ENCODE measurements at places on chromosomes 1 and 21.

DNA sequence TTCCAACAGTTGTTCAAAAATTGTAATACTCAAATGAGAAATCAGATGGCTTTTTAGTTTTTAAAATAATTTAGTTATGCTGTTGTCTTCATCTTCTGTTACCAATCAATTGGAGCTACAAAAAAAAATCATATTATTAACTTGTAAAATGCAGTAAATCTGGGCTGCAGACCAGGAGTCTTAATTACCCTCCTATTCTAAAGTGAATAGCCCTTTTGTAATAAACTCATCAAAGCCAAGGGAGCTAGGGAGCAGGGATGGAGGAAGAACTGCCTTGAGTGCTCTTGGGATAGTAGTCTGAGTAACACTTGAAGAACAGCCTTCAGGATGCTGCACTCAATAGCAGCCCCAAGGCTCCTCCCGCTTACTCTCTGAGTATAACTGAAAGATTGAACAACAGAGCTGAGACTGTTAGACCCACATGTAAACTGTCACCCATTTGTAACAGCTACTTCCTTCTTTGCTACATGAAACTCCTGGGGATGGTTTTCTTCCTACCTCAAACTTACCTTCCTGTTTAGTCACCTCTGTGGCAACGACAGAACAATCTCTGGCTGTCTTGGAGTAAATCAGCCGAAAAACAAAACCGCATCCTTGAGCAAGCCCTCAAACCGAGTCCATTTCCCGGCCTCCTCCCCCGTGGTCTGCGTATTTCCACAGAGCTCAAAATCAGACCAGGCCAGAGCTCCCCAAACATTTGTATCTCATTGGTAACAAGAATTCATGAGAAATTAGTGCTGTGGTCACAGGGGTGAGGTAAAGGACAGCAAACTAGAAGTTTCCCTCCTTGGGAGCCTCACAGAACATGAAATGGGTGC is 55.9 kb downstream of the CD58 start:
- no peak for DNase-seq

DNA sequence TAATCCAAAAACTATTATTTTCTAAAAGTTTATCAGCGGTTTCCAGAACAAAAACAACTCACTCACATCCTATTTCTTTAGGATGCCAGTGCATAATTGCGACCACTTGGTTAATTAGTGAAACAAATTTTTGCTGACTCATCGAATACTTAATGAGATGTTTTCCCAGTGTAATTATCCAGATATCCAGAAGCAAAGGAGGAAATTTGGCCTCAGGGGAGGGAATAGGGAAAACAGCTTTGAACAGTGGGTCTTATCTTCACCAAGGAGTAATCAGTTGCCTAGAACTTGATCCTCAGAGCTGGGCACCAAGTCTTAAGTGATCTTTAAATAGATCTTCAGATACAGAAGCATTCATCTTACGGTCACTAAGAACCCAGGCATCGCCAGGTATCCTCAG is 24.3 kb downstream of the STYXL2 start:
- no peak for DNase-seq

- no peak for DNase-seq
These were observed 80.1 kb downstream of the TTLL7 start for GRCh38 chr1:83918688-83919285.

- DNase-seq = peak; percentile 89
These were observed 50.4 kb upstream of the F3 start for GRCh38 chr1:94591823-94592570.

- no peak for DNase-seq
These were observed 99.1 kb upstream of the ACTRT2 start for GRCh38 chr1:2921970-2922686.

GRCh38 chr1:186297439-186298045 is 77.5 kb downstream of the TPR start:
- no peak for DNase-seq

DNA sequence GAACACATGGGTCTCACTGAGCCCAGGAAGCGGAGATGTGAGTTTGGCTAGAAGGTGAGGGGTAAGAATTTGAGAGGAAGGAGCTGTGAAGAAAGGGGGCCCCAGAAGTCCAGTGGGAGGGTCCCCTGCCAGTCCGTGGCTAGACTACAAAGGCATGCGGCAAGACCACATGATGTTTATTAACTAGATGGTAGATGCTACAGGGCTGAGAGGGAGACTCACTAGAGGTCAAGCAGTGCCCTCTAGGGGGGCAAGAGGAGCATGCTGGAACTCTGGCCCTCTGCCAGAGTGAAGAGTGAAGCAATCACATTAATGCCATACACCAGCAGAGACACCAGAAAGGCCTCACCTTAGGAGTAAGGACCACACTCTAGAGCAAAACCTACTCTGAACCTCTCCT is 12.2 kb downstream of the KIAA0319L start:
- no peak for DNase-seq

- peak; percentile 17 for DNase-seq
These were observed 46.9 kb downstream of the IL23R start for GRCh38 chr1:67213164-67213563.

GRCh38 chr1:186187601-186188000 is 187.5 kb downstream of the TPR start:
- DNase-seq = no peak

All from brain (organoid and tissue), 16 donors.